BE2C (cell line): ENCODE measurements at places on chromosomes 7 and 10.

GRCh38 chr7:123975084-123975483, 50.0 kb downstream of the SPAM1 start:
- DNase-seq, result no peak

GRCh38 chr7:68752485-68753178, 845.6 kb upstream of the AUTS2 start:
- DNase-seq, result no peak

- DNase-seq, result peak; percentile 29
These were observed 961.5 kb downstream of the KCNMA1 start for GRCh38 chr10:76675951-76676587.

- no peak for DNase-seq
These were observed 95.4 kb downstream of the HIPK2 start for GRCh38 chr7:139682136-139683013.

DNA sequence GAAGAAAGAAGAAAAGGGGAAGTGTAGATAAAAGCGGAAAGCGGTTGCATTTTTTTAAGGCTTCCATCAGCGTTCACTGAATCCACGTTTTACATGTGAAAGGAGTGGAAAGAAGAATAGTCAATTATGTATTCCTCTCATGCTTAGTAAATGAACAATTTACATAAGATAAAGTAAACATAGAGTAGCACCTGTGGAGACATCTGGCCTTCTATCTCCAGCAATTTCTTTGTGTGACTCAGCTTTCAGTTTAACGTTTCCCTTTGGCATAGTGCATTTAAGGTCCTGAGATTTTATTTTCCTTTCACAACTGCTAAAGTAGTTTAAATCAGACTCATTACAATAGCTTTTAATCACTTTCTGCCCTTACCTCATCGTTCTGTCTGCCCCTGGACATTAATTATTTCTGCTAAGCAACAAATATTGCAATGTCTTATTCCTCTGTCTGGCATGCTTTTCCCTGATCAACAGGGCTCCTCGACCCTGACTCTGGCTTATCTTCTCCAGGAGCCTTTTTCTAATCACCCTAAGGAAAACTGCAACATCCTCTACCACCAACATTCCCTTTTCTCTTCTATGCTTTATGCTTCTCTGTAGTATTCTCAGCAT, 383.5 kb upstream of the VWC2 start:
- no peak for DNase-seq

GRCh38 chr10:110137142-110137545, 70.3 kb upstream of the MXI1 start:
- no peak for DNase-seq

- no peak for DNase-seq
These were observed 4.9 kb upstream of the TCAF1 start for GRCh38 chr7:143906895-143907294.

DNA sequence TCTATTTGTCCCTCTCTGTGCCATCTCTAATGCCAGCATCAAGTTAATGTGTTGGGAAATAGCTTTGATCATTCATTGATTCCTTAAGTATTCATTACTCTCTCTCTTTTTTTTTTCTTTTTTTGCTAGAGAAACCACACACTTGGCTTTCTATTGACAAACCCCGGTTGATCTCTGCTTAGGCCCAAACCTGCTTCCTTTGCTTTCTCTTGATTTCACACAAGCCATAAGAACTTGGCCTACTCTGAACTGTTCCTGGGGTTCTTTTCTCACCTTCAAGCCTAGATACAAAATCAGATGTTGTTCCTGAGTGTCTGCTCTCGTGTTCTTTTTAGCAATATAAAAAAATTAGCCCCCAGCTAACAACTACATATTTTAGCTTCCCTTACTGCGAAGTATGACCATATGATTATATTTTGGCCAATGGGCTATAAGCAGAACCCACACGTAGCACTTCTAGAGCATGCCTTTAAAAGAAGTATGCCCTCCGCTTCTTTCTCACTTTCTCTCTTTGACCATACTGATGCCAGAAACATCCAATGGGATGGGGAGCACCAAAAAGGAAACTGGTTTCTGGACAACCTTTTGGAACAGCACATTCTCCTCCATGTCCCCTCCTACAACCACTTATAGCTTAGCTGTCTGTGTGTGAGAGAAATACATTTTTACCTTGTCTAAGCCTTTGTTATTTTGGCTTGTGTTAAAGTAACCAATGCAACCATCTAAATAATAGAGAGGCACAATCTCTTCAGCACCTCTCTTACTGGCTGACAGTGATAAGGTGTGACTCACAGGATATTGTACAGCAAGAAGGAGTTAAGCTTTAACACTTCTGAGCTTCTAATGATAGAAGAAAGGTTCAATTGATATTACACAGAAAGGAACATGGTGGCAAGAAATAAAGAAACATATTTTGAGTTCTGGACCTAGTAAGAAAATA, 96.6 kb upstream of the LRRN3 start:
- DNase-seq, result no peak

- no peak for DNase-seq
These were observed 34.4 kb downstream of the PITRM1 start for GRCh38 chr10:3137958-3138726.

DNA sequence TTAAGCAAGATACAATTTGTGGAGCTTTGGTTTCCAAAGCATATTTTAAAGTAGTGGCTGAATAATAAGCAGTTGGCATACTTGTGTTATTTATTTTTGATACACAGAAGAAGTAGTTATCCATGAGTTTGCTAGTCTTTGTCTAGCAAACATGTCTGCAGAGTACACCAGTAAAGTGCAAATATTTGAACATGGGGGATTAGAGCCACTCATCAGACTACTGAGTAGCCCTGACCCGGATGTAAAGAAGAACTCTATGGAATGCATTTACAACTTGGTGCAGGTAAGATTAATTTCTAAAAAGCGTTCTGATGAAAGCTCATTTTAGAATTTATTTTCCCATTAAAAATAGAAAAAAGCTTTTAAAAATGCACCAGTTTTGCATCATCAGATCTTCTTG, 31.4 kb downstream of the ARMC3 start:
- no peak for DNase-seq

DNA sequence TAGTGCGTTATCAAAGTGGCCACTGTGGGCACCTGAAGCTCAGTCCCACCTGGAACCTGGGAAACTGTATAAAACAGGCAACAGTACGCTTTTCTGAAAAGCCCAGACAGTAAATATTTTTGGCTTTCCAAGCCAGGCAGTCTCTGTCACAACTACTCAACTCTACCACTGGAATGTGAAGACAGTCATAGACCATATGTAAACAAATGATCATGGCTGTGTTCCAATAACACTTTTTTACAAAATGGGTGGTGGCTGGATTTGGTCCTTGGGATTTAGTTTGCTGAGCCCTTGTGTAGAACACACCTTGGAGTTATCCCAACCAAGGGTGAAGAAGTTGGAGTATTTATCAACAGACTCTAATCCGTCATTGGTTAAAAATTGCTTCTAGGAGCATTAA, 259.9 kb downstream of the SKIDA1 start:
- no peak for DNase-seq

- DNase-seq, result no peak
These were observed 3.6 kb upstream of the SEMA3C start for GRCh38 chr7:80922253-80923049.

DNA sequence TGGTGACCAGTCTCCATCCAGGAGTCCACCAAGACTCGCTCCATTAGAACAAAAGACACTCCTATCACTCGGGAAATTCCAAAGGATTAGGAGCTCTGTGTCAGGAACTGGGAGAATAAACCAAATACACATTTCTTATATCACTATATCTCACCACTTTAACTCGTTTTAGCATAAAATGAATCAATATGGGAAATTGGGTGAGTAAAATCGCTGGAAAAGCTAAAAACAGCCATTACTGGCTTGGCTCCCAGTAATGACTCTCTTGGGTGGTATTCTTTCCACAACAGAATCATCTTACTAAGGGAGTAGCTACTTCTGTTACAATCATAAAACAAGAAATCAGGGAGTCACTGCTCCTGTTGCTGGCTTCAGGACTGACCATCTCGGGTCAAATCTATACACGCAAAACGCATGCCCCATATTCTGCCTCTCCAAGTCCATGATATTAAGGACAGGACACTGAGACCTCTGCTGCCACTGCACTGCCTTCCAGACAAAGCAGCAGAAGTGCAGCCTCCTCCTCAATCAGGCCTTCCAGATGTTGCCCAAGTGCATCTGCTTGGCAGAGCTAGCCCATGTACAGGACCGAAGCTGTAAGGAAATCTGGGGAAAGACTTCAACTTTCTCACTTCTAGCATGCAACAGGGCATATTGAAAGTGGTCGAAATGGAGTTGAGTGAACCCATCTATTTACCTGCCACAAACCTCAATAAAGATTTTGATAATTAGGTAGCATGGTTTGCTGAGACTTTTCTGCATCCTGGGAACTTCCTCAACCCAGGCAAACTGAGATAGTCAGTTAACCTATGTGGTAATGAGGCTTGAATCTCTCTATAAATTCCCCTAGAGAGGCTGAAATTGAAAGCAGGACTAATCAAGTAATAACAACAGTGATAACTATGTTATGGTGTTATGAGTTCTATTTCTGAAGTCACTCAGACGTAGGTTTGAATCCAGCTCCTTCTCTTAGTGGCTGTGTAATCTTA, 14.4 kb upstream of the PANK1 start:
- DNase-seq, result no peak

- no peak for DNase-seq
These were observed 23.6 kb downstream of the SORBS1 start for GRCh38 chr10:95537542-95537927.
